ENCODE measurements at places on chromosomes 6 and 20.

- DNase-seq, result no peak
Observed at GRCh38 chr20:49529470-49529869, 38.5 kb downstream of the PTGIS start.

DNA sequence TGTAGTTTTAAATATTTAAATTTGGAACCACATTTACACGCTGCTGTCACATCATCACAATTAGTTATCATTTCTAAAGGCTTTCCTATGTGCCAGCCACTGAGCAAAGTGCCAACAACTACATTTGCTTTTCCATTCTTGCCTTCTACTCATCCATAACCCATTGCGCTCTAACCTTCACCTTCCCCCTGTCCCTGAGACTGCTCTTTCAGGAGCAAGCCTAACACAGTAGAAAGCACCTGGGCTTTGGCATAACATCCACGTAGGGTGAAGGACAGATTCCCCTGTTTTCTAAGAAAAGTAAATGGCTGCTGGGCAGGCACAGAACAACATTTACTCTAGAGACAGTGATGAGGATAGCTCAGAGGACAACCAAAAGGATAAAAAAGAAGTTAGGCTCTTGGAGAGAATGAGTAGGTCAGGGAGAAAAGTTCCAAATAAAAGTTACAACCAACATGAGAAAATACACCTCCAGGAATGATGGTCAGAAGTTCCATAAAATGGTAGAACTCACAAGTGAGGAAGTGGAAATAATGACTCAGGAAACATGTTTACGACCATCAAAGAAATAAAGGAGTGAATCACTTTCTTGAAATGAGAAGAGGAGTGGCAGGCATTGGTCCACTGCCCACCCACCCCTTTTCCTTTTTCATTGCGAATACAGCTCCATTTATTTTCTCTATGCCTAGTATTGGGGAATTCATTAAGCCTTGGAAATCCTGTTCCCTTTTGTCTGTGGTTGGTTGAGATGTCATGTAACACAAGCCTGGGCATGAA, 77.2 kb downstream of the PFDN4 start:
- DNase-seq, result no peak

DNA sequence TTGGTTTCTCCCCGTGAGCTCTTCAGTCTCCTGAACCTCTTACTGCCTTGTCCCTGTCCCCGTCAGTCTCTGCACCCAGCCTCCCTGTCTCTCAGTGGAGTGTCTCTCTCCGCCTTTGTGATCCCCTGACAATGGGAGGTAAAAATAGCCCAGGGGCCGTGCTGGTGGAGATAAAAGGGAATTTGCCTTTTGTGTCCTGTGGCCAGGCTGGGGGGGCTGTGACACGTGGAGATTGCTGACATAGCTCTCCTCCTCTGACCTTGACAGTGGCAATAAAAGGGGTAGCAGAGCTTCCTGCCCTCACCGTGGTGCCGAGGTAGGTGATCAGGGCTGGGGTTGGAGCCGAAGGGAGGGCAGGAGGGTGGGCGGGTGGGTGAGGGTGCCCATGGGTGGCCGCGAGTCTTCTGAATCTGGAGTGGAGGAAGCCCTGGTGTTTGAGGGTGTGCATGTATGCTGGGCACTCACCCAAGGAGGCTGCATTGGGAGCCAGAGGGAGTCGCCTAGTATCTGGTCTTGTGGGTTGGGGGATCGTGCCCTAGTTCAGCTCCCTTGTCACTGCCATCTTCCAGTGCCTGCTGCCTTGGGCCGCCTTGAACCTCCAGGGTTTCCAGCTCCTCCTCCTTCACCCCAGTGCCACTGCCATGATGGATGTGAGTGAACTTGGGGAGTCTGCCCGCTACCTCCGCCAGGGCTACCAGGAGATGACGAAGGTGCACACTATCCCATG, 21.9 kb downstream of the MYH7B start:
- peak; percentile 83 for DNase-seq

DNA sequence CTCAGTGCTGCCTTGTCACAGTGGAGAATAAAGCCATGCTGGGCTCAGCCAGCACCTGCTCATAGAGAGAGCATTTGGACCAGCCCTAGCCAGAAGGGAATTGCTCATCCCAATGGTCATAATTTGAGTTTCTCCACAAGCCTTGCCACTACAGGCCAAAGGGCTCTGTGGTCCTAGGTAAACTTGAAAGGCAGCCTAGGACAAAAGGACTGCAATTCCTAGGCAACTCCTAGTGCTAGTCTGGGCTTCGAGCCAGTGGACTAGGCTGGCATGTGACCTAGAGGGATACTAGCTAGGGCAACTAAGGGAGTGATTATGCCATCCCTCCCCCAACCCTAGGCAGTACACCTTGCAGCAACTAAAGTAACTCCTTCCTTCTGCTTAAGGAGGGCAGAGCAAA, 516.2 kb downstream of the BCKDHB start:
- peak; percentile 69 for DNase-seq

DNA sequence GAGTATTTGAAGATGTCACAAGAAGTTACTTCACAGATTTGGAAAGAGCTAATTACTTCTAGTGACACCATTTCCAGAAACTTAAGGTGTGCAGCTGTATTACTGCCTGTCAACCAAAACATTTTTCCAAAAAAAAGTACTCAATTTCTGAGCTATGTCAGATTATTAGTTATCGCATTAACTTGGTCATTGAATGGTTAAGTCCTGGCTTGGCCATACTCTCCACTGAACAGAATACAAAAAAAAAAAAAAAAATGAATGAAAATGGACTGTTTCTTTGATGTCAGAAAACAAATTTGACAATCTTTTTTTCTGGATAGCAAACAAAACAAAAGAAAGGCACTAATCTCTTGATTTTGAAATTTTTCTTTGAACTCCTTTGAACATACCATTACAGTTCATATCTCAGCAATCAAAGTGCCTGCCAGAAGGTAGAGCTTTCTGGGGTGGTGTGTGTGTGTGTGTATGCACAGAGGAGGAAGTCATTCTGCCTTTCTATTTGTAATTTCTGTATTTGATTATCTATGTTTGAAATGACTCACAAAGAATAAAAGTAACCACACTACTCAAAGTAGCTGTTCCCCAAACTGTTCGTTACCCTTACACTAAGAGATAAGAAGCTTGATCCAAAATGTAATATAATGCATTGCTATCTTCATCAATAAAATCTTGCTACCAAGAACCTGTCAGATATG, 210.8 kb upstream of the FUT9 start:
- DNase-seq, result no peak

DNA sequence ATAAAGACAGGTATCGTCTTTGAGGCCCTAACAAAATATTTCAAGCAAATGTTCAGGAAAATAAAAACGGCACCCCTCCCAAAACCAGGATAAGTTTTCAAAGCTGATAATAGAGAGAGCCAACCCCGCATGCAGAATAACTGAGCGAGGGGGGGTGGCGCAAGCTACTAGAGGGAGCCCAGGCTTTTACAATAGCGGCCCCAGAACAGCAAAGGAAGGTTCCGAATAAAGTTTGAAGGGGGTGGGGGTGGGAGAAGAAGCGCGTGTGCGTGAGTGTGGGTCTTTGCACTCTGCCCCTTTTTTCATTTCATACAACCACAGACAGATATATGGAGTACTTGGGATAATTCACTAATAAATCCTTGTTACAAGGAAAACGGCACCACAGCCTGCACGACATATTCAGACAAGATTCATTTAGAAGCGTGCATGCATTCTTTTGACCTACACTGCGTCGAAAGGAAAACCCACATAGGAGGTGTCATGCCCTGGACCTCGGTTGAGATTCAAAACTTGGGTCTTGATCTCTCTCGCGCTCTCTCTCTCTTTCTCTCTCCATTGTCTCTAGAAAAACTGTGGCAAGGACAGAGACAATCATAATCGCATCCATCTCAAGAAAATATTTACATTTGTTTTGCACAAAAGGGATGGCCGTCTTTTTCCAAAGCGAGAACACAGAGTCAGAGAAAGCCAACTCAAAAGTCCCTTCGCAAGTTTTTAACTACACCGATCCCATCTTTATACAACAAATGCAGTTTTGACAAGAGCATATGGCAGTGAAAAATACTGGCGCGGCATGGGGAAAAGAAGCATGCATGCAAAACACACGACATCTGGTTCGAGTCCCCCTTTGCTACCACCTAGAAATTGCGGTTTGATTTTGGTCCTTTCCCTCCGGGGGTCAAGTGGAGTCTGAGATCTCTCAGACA, 1.6 kb downstream of the OLIG3 start:
- no peak for DNase-seq

GRCh38 chr20:61666471-61666832, 399.2 kb downstream of the TAF4 start:
- DNase-seq, result peak; percentile 14

- DNase-seq, result no peak
Observed at GRCh38 chr6:14656649-14657048, 539.1 kb downstream of the CD83 start.

DNA sequence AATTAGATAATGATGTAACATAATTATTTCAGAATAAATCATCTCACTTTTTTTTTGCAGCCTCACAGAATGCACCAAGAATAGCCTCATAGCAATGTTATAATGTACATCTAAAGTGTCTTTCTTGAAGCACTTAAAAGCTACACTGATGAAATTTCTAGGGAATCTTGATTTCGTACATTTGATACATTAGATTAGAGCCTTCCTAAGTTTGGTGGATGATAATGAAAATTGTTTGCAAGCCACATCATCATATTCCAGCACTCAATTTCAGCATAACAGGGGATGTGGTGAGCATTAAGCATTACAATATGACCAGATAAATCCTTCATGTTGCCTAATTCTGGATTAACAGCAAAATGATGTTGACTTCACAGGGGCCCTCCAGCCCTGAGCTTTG, 9.7 kb upstream of the METTL24 start:
- no peak for DNase-seq

- no peak for DNase-seq
Observed at GRCh38 chr6:93701526-93701925, 282.2 kb upstream of the EPHA7 start.

DNA sequence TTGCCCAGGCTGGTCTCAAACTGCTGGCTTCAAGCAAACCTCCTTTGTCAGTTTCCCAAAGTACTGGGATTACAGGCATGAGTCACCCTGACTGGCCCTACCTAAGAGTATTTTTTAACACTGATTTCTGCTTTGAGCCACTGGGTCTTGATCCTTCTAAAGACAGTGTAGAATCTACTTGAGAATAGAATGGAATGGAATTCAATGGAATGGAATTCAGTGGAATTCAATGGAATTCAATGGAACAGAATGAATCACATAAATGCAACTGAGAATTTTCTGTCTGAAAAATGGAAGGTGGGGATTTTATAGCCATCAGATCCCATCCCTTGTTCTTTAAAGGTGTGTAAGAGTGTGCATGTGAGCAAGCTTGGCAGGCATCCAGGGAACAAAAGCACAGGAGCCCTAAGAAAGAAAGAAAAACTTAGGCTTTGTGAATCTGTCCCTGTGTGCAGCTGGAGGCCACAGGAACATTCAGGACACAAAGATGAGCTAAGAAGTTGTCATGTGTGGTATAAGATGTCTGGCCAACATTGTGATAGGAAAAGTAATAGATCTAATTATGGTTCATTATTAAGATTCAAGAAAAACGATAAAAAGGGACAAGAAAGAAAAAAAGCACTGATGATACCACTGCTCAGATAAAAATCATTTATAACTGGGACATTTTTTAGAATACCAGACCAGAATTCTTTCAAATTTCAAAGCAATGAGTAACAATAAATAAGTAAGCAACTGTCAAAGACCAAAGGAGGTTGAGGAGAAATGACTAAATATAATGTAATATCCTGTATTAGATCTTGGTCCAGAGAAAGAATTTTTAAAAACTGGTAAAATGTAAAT, 681.0 kb upstream of the GJE1 start:
- DNase-seq, result no peak

GRCh38 chr6:36443471-36444428, 950 bp downstream of the KCTD20 start:
- DNase-seq, result no peak

- no peak for DNase-seq
Observed at GRCh38 chr20:63544958-63545516, 2.5 kb downstream of the SRMS start.

GRCh38 chr6:30348957-30349356, 4.0 kb downstream of the RPP21 start:
- no peak for DNase-seq

DNA sequence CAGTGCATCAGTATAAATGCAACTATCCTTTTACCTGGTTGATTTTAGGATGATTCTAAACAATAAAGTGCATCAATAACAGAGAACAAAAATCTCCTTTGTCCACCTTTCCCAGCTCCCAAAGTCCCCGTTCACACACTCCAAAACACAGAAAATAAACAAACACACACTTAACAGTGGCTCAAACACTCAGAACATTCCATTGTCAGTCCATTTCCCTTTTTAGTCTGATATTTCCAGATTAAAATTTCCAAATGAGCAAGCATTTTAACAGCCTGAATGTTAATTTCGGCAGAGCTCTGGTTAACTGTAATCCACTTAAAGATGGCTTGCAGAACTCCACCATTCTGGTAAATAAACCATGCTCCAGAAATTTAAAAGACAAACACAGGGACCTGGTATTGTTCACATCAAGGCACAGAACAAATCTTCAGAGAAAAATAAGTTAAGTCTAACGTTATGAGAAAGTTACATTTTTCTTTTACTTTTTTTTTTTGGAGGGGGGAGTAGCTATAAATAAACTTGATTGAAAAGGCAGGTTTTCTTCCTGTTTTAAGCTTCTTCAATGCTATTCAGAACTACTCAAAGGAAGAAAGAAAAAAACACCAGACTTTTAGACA, 100.8 kb downstream of the DST start:
- no peak for DNase-seq

- DNase-seq, result no peak
Observed at GRCh38 chr6:145206247-145206907, 528.9 kb downstream of the EPM2A start.

GRCh38 chr6:14269436-14269835, 151.9 kb downstream of the CD83 start:
- no peak for DNase-seq

GRCh38 chr6:15017261-15017660, 228.6 kb upstream of the JARID2 start:
- peak; percentile 39 for DNase-seq

GRCh38 chr6:83370567-83370966, 60.3 kb downstream of the ME1 start:
- DNase-seq, result no peak

- no peak for DNase-seq
Observed at GRCh38 chr20:58897488-58897887, 45.0 kb downstream of the GNAS start.

DNA sequence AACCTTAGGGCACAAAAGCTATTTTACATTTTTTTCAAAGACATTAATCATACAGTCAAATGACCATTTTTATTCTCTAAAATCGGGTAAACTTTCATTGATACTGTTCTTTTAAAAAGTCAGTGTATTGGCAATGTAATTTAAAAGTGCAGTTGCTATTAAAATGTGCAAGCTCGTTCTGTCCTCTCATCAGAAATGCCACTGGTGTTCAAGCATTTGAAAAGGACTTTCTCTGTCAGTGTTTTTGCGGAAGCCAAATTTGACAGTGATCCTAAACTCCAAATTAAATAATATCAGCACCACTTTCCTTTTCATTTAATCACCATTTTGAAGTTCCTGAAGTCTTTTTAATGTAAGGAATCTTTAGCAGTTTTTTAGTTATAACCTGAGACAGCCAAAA, 69.6 kb downstream of the AFG1L start:
- no peak for DNase-seq

- DNase-seq, result peak; percentile 18
Observed at GRCh38 chr20:64139199-64140060, 24.8 kb upstream of the MYT1 start.

Measured in left ventricle myocardium superior (tissue), 1 donor.